ENCODE measurements at places on chromosomes 4 and X. TPM values are rescaled to one million over a fixed set of nuclear protein-coding genes. Genes with fewer than 3 reads are reported as not detected.

The RBMXL3 gene
- not detected for total RNA-seq

The ANK2 gene
- 47.2 TPM for total RNA-seq

The CSAG2 gene
- not detected for total RNA-seq

The CLCN4 gene
- total RNA-seq: 23.1 TPM

The MSX1 gene
- total RNA-seq: 17.4 TPM

The EFHC2 gene
- total RNA-seq: 0.41 TPM

The AKAP4 gene
- not detected for total RNA-seq

The SLITRK2 gene
- total RNA-seq: 0.10 TPM

The MGST2 gene
- 98.3 TPM for total RNA-seq

The PAGE2B gene
- total RNA-seq: not detected

The SSX1 gene
- total RNA-seq: not detected

The KDR gene
- total RNA-seq: 924 TPM

The BMX gene
- 0.74 TPM for total RNA-seq

The MAGEA2B gene
- total RNA-seq: 0.97 TPM

The GLRA2 gene
- total RNA-seq: not detected

The KLHL13 gene
- 1.7 TPM for total RNA-seq

The DIPK2B gene
- 286 TPM for total RNA-seq

The BEND2 gene
- total RNA-seq: not detected

The CT45A10 gene
- total RNA-seq: not detected

The SPANXA2 gene
- not detected for total RNA-seq

The OTC gene
- total RNA-seq: not detected

The EDNRA gene
- 0.23 TPM for total RNA-seq

The CITED1 gene
- 3.2 TPM for total RNA-seq

The RASSF6 gene
- not detected for total RNA-seq

The HS3ST1 gene
- total RNA-seq: 0.44 TPM

The UCP1 gene
- total RNA-seq: 19.5 TPM

The FDCSP gene
- total RNA-seq: not detected

The BDH2 gene
- 43.4 TPM for total RNA-seq

The TGIF2LX gene
- not detected for total RNA-seq

The CYSLTR1 gene
- 0.13 TPM for total RNA-seq

The TCEAL8 gene
- total RNA-seq: 81.2 TPM

The USP53 gene
- total RNA-seq: 18.5 TPM

The SPOCK3 gene
- 1.9 TPM for total RNA-seq

The CCNB3 gene
- total RNA-seq: 0.33 TPM

The PRRG1 gene
- 16.5 TPM for total RNA-seq

The PPP2R2C gene
- 1.7 TPM for total RNA-seq

The EVC gene
- total RNA-seq: 14.9 TPM

The BEX4 gene
- 85.0 TPM for total RNA-seq

The SPIN2B gene
- total RNA-seq: 16.5 TPM

The TMPRSS11D gene
- not detected for total RNA-seq

The STS gene
- total RNA-seq: 7.2 TPM

The C1QTNF7 gene
- total RNA-seq: not detected

The MSL3 gene
- 55.0 TPM for total RNA-seq

The DUX4 gene
- total RNA-seq: 0.49 TPM

The CACNA1F gene
- total RNA-seq: 0.59 TPM

The IL1RAPL1 gene
- 0.18 TPM for total RNA-seq

The EGFL6 gene
- not detected for total RNA-seq

The MAGEC3 gene
- total RNA-seq: 0.13 TPM

The ANOS1 gene
- 9.6 TPM for total RNA-seq

Data from endothelial cell (in vitro differentiated cells).